Esophagus muscularis mucosa (tissue), 4 donors: ENCODE measurements at places on chromosomes 4 and X. TPM values are rescaled to one million over a fixed set of nuclear protein-coding genes. Genes with fewer than 3 reads are reported as not detected.
A peak's percentile ranks its signal among the peaks of the same experiment; 100 is the strongest.

GRCh38 chrX:39772057-39772832 is 325.5 kb downstream of the BCOR start:
- no peak for DNase-seq

- no peak for DNase-seq
Observed at GRCh38 chr4:54281054-54281766, 52.1 kb downstream of the PDGFRA start.

CENPE gene
- 0.42 TPM for total RNA-seq

DNA sequence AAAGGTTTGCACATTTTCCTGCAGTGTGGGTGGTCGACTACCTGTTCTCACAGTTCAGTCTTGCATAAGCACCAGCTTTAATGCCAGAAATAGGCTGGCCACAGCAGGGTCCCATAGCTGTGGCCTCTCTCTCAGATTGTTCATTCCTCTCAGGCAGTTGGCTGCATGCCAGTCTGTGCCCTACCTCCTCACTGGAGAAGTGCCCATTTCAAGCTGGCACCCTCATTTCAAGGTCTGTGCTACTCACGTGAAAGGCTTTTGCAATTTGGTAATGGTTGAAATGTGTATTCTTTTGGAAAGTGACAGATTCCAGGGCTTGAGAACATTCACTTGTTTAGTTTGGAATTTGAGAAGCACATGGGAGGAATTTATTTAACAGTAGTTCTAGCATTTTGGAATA is 28.9 kb upstream of the MTMR1 start:
- DNase-seq, result no peak

C4orf51 gene
- total RNA-seq, result not detected

MAGEA10 gene
- total RNA-seq, result not detected

GRCh38 chr4:38663090-38663800 is 754 bp upstream of the KLF3 start:
- peak; percentile 95 for DNase-seq

- DNase-seq, result no peak
Observed at GRCh38 chr4:76748649-76749048, 149.3 kb downstream of the SOWAHB start.

DNA sequence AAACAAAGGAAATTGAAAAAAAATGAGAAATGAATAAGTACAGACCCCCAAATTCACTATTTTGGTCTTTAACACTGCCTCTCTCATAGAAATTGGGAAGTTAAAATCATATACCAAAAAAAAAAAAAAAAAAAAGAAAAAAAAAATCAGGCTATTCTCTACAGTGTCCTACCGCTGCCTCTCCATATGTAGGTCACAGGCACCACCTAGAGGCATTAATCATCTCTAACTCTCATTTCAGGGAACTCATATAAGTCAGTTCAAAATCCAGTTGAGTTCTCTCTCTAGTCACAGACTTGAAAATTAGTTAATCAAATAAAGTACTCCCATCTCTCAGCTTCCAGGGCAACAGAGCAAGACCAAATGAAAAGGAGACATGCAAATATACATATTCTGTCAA is 47.9 kb downstream of the COX18 start:
- DNase-seq, result no peak

DNA sequence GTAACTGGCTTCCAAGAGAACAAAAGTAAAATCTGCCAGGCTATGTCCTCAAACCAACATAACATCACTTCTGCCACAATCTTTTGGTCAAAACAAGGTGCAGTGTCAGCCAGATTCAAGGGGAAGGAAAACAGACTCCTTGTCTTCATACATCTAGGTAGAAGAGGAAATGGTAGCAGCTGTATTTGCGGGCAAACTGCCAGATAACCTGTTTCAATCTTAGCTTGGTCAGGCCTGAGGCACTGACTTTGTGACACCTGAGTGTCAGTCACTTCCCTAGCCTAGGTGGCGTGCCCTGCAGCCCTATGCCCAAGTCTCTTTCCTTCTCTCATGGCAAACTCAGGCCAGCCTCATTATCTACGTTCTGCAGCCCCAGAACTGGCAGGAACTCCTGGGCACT is 146.2 kb upstream of the JADE1 start:
- DNase-seq, result no peak

- DNase-seq, result no peak
Observed at GRCh38 chr4:73864365-73864764, 4.8 kb upstream of the CXCL1 start.

DNA sequence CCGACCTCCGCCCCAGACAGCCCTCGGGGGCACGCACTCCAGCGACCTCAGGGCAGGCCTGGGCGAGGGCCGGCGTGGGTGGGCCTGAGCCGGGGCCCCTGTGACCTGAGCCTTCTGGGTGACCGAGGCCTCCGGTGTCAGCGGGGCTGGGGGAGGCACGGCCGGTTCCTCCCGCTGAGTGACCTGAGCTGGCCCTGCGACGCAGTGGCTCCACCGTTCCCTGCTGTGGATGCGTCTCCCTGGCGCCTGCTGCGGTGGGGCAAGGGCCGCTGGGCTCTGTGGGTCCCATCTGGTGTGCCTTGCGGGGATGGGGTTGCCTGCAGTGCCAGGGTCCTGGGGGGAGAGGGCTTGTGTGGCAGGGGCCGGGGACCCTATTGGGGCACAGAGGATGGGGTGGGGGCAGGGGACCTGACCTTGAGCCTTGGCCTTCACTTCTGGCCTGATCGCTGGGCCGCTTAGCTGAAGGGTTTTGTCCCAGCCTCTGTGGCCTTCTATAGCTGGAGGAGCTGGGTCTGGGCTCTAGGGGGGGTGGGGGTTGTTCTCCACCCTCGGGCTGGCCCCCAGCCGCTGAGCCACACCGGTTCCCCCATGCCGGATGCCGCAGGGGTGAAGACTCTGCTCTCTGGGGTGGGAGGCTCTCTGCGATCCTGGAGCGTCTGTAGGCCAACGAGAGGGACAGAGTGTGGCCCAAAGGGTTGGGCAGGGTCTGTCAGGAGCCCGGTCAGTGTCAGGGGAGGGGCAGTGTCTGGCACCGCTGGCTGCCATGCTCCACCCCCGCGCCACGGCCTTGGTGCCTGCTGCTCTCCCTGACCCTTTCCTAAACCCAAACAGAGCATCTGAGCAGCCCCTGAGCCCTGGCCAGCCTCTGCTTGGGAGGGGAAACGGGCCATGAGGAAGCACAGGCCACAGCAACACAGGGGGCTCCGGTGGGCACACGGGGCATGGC is 2.3 kb downstream of the NAT8L start:
- DNase-seq, result no peak

- DNase-seq, result no peak
Observed at GRCh38 chr4:87916626-87917025, 58.9 kb upstream of the SPP1 start.

FGF2 gene
- 34.8 TPM for total RNA-seq

DNA sequence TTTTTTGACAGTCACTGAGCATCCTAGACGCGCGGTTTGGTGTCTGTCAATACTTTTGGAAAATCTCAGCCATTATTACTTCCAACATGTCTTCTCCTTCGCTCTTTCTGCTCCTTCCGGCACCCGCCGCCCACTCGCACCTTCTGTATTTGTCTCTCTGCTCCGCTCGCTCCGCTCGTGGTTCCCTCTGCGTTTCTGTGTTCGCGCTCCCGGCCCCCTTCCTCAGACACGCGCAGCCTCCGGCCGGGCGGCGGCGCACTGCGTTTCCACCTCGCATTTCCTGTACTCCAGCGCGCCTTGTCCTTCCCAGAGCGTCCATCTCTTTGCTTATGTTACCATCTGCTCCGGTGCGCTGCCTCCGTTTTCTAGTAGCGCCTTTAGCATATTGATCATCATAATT is 21.1 kb downstream of the PDE6B start:
- no peak for DNase-seq

DNA sequence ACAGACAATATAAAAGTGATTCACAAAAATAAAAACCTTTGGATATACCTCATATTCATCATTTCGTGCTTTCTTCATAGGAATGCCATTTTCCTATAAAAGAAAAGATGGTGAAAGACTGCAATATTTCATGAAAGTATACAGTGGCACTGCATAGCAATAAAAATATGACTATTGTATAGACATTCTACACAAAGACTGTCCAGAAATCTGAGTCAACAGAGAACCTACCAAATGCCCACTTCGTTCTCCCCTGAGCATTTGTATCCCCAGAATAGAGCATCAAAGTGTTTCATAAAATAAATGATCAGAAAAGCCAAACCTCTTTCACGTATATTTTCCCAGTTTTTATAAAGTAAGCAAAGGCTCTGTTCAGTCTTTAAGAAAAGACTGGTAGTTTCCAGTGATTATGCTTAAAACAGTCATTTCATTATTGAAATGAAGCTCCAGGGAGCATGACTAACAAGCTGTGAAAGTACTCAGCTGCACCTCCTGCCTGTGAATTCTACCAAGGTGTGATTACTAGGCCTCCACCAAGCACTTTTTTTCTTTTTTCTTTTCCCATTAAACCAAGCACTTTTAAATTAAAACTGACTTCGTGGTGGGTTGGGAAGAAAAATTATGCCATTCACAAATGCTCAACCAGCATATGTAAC is 20.2 kb downstream of the PPA2 start:
- no peak for DNase-seq

NLGN4X gene
- total RNA-seq, result 3.1 TPM

KLHL34 gene
- 0.75 TPM for total RNA-seq

DNA sequence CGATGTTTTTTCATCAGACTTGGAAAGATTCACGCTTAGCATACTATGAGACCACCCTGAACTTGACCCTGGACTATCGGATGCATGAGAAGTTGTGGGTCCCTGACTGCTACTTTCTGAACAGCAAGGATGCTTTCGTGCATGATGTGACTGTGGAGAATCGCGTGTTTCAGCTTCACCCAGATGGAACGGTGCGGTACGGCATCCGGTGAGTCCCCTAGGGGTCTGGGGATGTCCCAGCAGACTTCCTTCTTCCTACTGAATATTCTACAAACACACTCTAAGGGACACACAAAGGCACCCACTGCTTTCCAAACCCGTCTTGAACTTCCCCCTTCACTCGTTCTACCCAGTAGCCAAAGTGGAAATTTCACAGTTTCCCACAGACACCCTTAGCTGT is 9.3 kb downstream of the GABRQ start:
- DNase-seq, result peak; percentile 21

SCML2 gene
- total RNA-seq, result 2.6 TPM

DNA sequence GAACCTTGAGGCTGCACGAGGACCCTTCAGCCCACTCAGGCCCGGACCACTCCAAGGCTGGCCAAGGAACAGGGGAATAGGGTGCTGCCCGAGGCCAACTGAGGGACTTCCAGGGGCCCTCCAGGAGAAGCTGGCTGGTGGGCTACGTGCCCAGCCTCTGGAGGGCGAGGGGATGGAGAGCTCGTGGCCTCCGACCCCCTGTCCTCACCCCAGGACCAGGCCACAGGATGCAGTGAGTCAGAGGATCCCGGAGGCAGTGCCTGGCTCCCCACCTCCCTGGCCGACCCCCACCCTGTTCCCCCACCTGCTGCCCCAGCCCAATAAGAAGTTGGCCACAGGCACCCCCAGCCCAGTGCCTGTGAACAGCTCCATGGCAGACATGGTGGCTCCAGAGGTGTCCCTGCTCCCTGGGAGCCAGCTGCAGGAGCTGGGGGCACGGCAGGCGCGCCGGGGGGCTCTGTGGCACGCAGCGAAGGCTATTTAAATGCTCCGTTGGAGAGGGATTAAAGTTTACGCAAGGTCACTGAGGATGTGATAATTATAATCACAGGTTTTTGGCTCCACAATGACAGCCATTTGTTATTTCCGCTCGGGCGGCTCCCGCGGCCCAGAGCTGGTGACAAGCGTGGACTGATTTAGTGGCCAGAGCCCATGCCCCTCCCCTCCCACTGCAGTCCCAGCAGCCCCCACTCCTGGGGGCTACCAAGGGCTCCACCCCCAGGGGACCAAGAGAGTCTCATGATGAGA is 95.7 kb upstream of the NKX1-1 start:
- no peak for DNase-seq

- no peak for DNase-seq
Observed at GRCh38 chrX:2689773-2690666, 1.1 kb upstream of the CD99 start.

AWAT1 gene
- not detected for total RNA-seq

NWD2 gene
- 0.42 TPM for total RNA-seq
